ENCODE measurements at places on chromosomes 13 and 19.
A peak's percentile ranks its signal among the peaks of the same experiment; 100 is the strongest.

- DNase-seq, result no peak
Measured at GRCh38 chr13:101626925-101627555, 174.6 kb downstream of the ITGBL1 start.

DNA sequence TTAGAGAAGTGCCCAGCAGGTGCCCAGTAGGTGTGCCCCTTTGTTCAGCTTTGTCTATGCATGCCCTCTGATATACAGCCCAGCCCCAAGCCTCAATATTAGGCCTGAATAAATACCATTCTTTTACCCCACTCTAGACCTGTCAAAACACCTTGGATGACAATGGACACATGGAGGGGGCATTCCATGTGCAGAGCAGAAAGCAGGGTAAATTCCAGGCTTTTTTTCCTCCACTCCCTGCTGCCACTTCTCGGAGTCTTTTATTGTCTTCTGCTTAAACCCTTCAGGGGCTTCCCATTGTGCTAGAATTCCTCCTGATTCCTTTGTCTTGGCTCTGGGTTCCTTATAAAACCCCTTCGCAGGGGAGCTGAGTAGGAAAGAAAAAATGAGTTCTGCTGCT lies 5.8 kb upstream of the FRY start:
- DNase-seq, result no peak

- DNase-seq, result peak; percentile 45
Measured at GRCh38 chr19:12733369-12734214, 892 bp downstream of the TRIR start.

GRCh38 chr13:112974125-112974524 lies 5.1 kb downstream of the MCF2L start:
- no peak for DNase-seq

DNA sequence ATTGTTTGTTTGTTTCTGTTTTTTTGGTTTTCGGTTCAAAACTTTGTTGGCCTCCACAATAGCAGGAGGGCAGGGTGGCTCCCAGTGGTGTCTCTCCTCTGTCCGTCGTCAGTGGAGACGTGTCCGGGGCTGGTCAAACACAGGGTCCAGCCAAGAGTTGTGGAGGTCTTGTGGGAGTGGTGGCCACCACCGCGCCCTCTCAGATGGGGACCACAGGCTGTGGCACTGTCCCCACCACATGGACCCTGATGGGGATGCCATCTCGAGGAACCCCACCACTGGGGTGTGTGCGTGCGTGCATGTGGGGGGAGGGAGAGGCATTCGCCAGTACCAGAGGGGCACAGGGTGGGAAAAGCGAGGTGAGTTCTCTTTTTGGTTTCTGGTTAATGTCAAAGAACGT lies 13.8 kb downstream of the ZNF574 start:
- no peak for DNase-seq

Measured in CD4-positive, alpha-beta T cell treated with Interleukin-4 for 1 hour (primary cell).